ENCODE measurements at places on chromosomes 1 and 21.

DNA sequence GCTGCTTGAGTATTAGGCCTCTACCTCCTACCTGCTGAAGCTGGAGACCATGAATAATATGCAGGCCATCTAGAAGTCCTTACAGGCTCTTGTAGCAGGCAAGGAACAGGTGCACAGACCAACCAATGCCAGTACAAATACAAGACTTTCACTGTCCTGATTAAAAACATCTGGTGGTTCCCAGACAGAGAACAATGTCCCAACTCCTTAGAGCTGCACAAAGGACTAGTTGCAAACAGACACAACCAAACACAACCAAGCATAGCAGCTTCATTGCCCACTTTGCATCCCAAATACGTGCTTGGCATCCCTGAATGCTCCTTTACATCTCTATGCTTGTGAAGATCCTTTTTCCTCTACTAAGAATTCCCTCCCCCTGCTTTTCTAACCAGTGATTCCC lies 98.1 kb upstream of the CXADR start:
- no peak for DNase-seq

GRCh38 chr1:91098299-91098906 lies 76.6 kb upstream of the ZNF644 start:
- DNase-seq: no peak

DNA sequence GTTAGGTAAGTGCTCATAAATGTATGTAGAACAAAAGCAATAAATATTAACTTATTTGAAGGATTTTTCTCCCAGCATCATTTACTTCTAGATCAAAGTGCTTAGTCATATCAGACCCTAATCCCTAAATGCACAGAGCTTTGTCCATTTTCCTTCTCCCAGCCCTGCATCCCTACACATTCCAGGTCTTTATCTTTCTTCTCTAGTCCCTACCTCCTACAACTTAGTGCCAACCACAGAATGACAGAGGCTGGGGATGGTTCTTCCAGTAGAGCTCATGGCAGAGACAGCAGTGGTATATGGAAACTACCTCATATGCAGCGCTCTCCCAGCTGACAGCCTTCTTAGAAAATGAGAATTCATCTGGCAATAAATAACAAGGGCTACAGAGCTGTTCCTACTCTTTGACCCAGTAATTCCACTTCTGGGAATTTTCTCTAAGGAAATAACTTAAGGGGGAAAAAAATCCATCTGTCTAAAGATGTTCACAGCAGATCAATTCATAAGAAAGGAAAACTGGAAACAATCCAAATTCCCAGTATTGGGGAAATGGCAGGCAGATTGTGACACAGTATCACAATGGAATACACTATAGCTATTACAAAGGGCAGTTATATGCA lies 62.9 kb upstream of the ROR1 start:
- no peak for DNase-seq

DNA sequence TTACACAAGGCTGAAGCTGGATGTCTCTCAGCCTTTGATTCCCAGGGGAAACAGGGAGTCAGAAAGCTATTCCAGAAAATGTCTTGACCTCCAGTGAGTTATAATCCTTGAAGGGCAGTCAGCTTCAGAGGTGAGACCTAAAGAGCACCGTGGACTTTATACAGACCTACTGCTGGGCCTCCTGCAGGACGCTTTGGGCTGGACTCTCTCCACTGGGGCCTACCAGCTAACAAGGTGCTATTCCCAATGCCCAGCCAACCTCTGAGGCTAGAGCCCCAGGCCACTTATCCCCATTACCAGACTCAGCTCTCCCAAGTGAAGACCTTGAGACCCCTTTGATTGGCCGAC lies 6.6 kb downstream of the SETD4 start:
- no peak for DNase-seq

- no peak for DNase-seq
Measured at GRCh38 chr1:24084050-24084449, 27.9 kb downstream of the MYOM3 start.

- DNase-seq: no peak
Measured at GRCh38 chr1:212368073-212368484, 46.6 kb downstream of the PACC1 start.

- DNase-seq: no peak
Measured at GRCh38 chr1:6868660-6869380, 83.6 kb downstream of the CAMTA1 start.

GRCh38 chr1:151047591-151047924 lies at the start of gene C1orf56:
Gene C1orf56, plus strand, starts transcription at chr1:151047751. Its CDS starts 97 bp downstream, at chr1:151047848.
- no peak for DNase-seq

DNA sequence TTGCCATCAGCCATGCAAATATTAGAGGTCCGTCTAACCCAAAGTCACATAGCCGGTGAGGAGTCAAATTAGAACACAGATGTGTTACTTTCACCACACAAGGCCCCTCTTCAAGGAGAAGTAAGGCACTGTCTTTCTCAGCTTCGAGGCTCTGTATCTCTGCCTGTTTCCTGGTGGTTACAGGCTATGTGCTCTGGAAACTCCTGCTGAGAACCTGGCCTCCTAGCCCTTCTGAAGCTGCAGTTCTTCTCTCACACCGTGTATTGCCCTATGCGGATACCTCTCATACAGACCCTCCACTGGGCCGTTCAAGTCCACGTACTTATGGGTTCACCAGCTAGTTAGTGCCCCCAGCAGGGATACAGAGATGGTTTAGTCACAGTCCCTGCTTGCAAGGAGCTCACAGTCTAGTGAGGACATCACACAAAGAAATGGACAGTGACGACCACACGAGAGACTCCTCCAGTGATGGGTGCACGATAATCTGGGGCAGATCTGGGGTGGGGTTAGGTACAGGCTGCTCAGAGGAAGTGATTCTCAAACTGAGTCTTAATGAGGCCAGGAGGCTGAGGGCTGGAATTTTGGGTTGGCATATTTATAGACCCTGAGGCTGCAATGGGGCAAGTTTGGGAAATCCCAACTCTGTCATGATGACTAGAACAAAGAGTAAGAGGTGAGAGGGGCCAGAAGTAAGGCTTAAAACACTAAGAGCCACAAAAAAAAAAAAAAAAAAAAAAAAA lies 22.8 kb upstream of the ELOA start:
- no peak for DNase-seq

GRCh38 chr1:27912429-27912828 lies 22.4 kb upstream of the SMPDL3B start:
- DNase-seq: no peak

DNA sequence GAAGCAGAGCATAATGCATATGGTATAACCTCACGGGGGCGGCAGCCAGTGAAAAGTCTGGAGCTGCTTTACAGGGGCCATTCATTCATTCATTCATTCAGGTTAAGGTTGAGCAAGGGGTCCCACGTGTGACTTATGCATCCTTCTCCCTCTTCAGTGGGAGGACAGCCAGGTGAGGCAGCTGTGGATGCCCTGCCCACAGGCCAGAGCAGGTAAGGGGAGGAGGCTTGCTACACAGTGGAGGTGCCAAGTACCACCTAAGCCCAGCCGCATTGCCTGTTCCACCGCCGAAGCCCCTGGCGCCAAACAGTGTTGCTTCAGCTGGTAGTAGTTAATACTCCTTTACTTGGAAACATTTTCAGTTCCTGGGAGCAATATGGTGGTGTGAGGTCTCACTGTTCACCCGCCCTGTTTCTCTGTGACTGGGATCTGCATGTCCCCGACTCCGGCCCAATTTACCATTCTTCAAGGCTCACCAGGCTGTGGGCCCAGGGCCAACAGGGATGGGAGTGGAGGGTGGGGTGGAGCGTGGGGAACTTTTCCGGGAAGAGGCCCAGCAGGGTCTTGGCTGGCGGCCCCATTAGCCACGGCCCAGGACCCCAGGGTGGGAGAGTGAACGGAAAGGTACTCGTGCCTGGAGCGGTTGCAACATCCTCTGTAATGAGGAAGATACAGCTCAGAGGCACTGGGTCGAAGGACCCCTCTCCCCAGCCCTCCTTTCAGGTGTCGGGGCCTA lies 722 bp upstream of the PODN start:
- DNase-seq: no peak

- no peak for DNase-seq
Measured at GRCh38 chr1:33320619-33321165, at the start of gene A3GALT2. Gene A3GALT2, minus strand, starts transcription at chr1:33321098. Its CDS starts 0 bp downstream, at chr1:33321098.

DNA sequence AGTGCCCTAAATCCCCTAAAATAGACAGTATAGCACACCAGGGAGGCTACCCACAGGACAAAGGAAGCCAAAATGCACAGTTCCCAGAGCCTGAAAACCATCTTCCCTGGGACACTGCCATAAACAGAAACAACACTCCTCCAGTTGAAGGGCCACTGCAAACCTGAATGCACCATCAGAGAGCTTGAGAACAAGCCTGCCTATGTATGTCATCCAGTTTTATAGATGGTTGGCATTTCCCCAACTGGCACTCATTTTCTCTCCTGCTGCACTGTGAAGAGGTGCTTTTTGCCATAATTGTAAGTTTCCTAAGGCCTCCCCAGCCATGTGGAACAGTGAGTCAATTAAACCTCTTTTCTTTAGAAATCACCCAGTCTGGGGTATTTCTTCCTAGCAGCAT lies 169.0 kb downstream of the AGBL4 start:
- no peak for DNase-seq

DNA sequence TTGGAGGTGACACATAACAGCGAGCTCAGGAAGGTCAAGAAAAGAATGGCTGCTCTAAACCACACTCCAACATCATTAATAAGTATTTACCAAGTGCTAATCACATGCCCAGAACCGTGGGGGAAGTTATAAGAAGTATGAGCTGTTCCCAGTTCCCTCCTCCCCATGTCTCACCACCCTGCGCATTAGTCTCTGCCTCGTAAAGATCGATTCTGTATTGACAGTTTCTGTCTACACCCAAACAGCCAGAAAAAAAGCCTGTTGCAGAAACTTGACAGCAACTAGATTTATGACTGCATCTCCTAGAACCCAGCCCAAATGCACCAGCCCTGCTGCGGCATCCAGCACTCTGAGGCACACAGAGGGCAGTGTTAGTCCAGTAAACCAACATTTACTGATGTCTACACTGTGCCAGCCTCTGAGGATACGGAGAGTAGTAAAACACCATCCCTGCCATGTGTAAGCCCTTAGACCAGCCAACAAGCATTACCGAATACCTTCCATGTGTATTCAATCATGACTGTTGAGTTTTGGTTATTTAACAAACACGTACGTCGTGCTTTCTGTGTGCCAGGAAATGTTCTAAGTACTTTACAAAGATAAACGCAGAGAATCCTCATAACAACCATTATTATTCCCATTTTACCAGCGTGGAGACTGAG lies 63.6 kb upstream of the ZBTB40 start:
- no peak for DNase-seq

- no peak for DNase-seq
Measured at GRCh38 chr1:231523816-231524215, 4.7 kb upstream of the TSNAX start.

GRCh38 chr1:82472489-82473131 lies 671.9 kb downstream of the ADGRL2 start:
- no peak for DNase-seq

DNA sequence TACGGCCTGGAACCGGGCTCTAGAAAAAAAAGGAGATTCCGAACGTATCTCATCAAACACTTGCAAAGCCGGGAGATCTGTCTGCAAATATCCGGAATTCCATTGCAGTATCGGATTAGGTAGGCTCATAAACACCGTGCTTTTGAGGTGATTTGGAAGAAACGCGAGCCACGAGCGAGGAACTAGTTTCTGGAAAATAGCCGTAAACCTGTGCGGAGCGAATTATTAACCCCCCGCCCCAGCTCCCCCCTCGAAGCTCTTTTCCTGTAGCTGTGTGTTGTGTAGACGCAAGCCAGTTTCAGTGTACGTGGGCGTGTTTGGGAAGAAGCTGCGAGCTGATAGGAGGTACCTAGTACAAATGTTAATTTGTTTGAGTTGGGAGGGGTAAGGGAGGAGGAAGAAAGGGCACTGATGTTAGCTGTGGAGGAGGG lies 1.1 kb downstream of the RALGPS2 start:
- peak; percentile 3 for DNase-seq

GRCh38 chr21:39215078-39215477 lies 31.8 kb upstream of the PSMG1 start:
- no peak for DNase-seq

- no peak for DNase-seq
Measured at GRCh38 chr21:27837936-27838335, 871.0 kb upstream of the ADAMTS5 start.

- no peak for DNase-seq
Measured at GRCh38 chr1:29292344-29292743, 56.0 kb downstream of the PTPRU start.

DNA sequence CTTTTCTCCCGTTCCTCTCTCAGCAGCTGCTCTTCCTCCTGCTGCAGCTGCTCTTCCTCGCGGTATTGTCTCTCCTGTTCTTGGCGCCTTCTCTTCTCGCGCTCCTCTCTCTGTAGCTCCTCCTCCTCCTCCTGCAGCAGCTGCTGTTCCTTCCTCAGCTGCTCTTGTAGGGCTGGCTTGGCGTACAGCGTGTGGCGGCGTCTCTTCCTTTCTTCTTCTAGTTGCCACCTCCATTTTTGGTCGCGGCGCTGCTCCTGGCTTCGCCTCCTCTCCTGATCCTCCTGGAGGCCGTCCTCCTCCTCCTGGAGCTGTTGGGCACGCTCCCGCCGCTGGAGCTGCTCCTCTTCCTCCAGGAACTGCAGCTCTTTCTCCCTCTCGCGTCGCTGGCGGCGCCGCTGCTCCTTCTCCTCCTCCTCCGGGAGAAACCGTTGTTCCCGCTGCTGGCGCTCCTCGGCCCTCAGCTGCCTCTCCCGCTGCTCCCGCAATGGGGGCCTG lies 4.8 kb downstream of the TCHH start:
- DNase-seq: peak; percentile 3

DNA sequence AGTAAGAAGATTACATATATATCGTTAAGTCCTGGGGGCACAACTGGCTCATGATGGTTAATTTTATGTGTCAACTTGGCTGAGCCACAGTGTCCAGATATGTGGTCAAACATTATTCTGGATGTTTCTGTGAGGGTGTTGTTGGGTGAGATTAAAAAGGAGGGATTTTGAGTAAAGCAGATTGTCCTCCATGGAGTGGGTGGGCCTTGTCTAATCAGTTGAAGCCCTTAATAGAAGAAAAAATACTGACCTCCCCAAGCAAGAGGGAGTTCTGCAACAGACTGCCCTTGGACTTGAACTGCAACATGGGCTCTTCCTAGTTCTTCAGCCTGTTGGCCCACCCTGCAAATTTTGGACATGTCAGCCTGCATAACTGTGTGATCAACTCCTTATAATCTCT lies 311.6 kb downstream of the RPS6KC1 start:
- DNase-seq: no peak

- DNase-seq: no peak
Measured at GRCh38 chr21:35136106-35136505, 87.0 kb upstream of the RUNX1 start.

DNA sequence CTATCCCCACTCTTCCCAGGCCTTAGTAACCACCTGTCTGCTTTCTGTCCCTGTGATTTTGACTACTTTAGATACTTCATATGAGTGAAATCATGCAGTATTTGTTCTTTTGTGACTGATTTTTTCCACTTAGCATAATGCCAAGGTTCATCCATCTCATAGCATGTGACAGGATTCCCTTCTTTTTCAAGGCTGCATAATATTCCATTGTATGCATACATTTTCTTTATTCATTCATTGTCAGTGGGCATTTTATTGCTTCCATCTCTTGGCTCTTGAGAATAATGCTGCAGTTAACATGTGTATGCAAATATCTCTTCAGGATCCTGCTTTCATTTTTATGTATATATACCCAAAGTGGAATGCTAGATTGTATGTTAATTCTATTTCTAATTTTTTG lies 56.4 kb downstream of the AGL start:
- no peak for DNase-seq

GRCh38 chr1:111736548-111737215 lies 2.5 kb downstream of the INKA2 start:
- DNase-seq: no peak
